IMR-90 (cell line): ENCODE measurements at places on chromosomes 3 and 15.

GRCh38 chr3:134354612-134355251 lies 19.5 kb downstream of the AMOTL2 start:
- DNase-seq, result no peak

DNA sequence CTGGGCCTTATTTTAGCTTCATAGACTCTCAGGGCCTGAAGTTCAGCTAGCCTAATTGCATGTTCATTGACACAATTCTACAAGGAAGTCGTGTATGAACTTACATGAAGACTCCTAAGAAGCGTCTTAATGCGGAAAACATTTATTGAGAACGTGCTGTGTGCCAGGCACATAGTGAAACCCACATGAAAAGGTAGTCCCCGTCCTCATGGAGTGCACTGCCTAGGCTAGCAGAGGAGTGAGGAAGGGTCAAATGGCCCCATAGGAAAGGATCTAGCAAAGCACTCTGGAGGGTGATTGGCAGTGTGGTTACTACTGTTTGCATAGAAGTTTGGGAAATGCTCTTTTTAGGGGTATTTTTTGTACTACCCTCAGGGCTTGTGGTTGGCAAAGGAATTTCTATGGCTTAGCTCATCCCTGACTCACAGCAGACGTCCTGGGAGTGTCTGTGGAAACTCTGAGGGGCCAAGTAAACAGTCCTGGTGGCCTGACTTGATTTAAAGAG lies 854 bp upstream of the NPTN start:
- peak; percentile 96 for DNase-seq

- no peak for DNase-seq
Measured at GRCh38 chr3:169522595-169523529, 140.7 kb downstream of the MECOM start.

- no peak for DNase-seq
Measured at GRCh38 chr3:54931182-54931581, 3.3 kb upstream of the LRTM1 start.

DNA sequence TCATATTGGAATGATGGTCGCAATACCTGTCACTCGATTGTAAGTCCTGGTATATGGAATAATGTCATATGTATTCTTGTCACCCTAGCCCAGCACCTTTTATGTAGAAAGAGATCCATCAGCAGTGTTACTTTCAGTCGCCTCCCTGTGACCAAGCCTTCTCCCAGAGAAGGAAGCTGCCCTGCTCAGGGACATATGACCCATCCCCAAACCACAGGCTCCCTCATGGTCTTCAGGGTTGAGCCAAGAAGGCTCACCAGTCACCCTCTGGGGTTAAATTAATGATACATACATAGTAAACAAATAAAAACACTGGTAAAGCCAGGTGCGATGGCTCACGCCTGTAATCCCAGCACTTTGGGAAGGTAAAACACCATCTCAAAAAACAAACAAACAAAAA lies 4.6 kb upstream of the MFGE8 start:
- no peak for DNase-seq
